Activated CD4-positive, alpha-beta memory T cell treated with anti-CD3 and anti-CD28 coated beads for 36 hours (primary cell): ENCODE measurements at places on chromosomes 2 and 18.

GRCh38 chr18:77132369-77133050 lies at the start of gene MBP:
TSS of gene MBP (minus strand) at chr18:77132783. CDS start at chr18:77105261, 27,522 bp downstream.
- DNase-seq: peak; percentile 79

DNA sequence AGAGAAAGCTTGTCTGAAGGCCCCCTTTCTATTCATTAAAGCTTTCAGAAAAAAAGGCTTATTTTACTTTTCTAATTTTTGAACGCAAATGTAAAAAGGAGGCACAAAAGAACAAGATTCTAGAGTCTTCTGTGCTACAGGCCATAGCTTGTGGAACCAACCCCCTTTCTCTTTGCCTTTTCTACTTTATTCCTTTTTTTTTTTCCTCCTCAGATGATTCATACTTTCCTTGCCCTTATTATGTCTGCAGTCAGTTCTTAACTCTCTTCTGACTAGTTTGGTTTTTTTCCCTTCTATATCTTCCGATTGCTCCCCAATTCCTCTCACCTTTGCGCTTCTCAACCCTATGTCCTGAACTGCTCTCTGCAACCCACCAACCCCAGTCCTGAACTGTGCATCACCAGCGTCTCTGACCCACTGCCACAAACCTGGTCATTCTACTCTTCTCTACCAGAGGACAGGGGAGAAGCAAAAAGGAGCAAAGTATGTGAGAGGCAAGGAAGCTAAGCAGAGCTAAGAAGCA lies 56.9 kb upstream of the WIPF1 start:
- no peak for DNase-seq

DNA sequence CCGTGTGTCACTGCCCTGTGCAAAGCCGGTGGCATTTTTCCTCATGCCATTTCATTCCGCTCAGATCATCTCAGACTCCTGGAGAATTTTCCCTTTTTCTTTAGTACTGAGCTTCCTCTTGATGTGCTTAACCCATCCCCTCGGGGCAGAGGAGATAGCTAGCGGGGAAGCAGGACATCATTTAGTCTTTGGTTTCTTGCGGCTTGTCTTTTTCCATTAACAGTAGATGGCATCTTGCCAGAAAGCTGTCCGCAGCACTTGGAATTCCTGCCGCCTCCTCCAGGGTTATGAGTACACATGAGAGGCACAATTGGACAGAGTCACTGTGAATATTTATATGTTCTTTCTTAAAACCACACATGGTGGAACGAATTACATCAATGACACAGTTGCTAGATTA lies 226.6 kb downstream of the ALPK2 start:
- DNase-seq: no peak

DNA sequence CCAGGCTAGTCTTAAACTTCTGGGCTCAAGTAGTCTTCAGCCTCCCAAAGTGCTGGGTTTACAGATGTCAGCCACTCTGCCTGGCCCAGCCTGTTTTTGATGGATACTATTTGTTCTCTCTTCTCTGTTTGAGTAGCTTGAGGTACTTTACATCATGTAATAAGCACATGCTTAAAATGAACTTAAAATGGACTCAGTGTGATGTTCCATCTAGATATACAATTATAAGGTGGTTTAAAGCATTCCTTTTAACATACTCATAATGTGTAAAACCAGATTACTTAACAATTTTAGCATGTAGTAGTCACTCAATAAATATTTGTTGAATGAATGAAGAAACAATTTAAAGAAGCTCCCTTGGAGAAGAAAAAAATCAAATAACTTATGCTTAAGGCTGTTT lies 9.6 kb downstream of the PTPRM start:
- DNase-seq: no peak

- DNase-seq: no peak
Measured at GRCh38 chr18:12867441-12868123, 16.5 kb downstream of the PTPN2 start.

DNA sequence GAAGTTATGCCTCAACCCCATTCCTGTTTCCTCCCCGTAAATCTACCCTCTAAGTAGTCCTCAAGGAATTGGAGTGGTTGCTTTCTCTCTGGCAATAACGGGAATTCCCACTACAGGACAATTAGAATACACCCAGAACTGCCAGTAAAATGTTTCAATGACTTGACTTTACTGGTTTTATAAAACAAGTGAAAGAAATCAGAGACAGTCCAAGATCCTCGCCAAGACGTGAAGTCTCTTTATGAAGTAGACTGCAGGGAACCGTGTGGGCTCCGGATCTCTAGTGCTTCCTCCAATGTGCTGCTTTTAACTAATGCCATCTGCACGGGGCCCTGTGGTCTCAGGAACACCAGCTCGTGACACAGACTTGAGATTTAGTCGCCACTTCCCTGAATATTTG lies 101.4 kb downstream of the CPO start:
- no peak for DNase-seq

- DNase-seq: no peak
Measured at GRCh38 chr2:167198009-167198408, 309.7 kb downstream of the XIRP2 start.

GRCh38 chr18:5395860-5396448 lies 100.4 kb upstream of the ZBTB14 start:
- no peak for DNase-seq

GRCh38 chr18:46555724-46556123 lies 101.3 kb downstream of the LOXHD1 start:
- DNase-seq: peak; percentile 11

GRCh38 chr2:182101263-182101662 lies 115.6 kb downstream of the PPP1R1C start:
- no peak for DNase-seq

GRCh38 chr2:468648-469336 lies 180.9 kb upstream of the ALKAL2 start:
- DNase-seq: no peak

DNA sequence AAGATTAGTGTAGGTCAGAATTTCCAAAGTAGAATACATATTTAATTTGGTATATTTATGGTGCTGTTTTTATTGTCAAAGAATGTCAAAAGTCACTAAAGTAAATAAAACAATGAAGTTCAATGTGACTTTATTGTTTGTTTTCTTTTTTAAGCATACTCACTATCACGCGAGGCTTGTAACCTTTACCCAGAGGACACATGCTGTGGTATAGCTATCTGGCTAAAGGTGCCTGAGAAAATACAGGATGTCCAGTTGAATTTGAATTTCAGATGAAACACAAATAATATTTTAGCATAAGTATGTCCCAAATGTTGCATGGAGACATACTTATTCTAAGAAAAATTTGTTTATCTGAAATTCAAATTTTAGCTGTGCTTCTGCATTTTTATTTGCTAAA lies 103.3 kb upstream of the KLF7 start:
- DNase-seq: no peak

GRCh38 chr2:197137826-197138477 lies 172.6 kb downstream of the ANKRD44 start:
- DNase-seq: no peak

- DNase-seq: no peak
Measured at GRCh38 chr2:40540026-40540425, 88.1 kb upstream of the SLC8A1 start.

DNA sequence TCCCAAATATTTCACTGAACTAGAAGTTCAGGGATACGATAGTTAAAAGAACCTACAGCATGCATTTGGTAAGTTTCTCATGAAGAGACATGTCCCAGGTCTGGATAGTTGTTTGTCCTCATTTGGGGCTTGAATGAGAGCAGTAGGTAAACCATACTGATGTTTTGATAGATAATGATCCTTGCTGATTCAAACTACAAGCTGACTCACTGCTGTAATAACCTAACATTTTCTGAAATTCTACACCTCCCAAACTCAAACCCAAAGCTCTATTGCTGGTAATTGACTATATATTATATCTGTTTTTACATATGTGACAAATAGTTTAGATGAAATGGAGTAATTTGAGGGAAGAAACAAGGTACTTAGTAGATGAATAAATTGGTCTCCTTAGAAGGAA lies 154.1 kb upstream of the BOD1L2 start:
- DNase-seq: no peak

DNA sequence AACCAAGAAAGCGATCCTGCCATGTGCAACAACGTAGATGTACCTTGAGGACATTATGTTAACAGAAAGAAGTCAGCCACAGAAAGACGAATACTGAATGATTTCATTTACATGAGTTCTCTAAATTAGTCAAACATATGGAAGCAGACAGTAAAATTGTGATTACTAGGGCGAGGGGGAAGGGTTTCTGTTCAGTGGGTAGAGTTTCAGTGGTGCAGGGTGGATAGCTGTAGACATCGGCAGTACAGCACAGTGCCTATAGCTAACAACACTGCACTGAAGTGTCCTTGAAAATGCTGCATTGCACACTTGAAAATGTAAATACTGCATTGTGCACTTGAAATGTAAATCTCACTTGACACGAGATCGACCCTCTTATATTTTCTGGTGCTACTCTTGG lies 275.3 kb downstream of the GALR1 start:
- peak; percentile 12 for DNase-seq

DNA sequence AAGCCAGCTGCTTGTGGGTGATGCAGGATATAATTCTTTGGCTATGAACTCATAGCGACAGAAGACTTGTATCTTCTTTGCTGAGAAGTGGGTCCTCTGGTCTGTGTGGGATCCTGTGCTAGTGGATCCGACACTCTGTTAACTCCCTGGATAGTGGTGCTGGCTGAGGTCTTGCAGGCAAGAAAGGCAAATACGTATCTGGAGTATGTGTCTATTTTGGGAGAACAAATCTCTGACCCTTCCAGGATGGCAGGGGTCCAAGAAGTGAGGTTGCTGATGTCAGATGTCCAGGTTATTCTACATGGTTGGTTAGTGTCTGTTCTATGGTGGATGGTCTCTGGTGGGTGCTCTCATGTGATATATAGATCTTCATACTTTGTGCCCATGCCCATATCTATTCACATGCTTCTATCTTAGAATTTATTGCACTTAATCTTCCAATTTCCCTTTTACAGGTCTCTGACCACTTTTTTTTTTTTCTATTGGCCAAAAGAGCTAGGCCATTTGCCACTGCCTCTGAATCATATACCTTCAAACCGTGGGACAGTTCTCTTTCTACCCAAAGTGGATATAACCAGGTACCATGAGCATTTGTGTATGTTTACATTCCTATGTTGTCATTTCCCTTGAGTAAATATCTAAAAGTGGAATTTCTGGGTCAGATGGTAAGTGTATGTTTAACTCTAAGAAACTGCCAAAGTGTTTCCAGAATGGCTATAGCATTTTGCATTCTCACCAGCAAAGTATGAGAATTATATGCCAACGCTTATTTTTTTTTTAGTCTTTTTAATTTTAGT lies 45.1 kb upstream of the RBMS1 start:
- DNase-seq: no peak

GRCh38 chr2:83369601-83370418 lies 1089.3 kb downstream of the SUCLG1 start:
- no peak for DNase-seq

- DNase-seq: no peak
Measured at GRCh38 chr2:57429831-57430230, 616.8 kb upstream of the VRK2 start.

DNA sequence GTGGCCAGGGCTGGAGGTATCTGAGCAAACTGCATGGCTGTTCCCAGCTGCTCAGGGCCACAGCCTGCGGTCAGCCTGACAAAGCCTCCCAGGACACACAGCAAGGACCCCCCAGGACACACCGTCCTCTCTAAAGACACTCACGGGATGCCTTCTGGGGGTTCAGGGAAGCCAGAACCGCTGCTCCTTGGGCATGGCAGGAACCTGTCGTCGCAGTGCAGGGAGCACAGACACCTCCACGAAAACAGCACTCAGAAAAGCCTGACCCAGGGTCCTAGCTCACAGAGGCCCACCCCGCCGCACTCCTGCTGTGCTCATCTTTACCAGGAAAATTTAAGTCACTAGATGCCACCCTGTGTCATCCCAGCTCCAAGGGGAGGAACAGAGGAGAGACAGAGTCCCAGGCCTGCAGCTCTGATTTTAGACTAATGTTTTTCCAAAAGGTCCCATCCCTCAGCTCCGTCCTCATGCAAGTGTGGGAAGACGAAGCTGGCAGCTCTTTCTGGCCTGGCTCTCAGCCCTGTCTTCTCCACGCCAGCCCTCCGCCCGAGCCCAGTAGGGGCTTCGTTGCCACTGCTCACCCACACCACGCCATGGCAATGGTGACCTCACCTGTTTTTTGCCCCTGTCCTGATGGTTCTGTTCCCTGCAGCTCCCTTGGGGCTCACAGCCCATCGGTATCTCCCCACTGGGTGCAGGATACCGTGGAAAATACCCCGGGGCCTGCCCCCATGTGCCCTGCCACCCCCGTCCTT lies 23.9 kb upstream of the SLC66A3 start:
- no peak for DNase-seq

GRCh38 chr2:54755641-54756326 lies 32.3 kb downstream of the EML6 start:
- DNase-seq: no peak

DNA sequence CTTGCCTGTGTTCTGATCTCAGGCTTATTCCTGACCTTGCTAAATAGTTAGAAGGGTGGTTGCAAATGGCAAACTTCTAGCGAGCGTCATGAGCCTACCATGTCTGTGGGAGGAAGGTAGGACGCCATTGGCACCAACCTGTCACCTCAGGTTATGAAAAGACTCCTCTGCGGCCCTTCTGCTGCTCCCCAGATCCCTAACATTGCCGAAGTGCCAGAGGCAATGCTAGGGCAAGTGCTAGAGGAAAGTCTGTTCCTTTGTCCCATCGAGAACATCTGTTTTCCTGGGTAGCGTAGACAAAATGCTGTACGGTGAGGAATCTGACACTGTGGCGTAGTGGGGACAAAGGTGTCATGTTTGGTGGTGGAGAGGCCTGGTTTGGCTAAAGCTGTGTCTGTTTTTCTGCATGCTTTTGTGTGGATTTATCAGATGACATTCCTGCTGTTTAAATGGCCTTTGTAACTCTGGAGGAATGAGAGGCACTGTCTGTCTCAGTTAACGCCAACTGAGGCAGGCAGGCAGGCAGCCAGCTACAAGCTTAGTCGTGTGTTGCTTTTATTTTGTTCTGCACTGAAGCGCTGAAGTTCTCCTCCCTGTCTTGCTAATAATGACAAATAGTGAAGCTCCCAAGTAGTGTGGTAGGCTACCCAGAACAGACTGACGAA lies 94.1 kb downstream of the PRPF40A start:
- no peak for DNase-seq

- DNase-seq: no peak
Measured at GRCh38 chr2:118639371-118639770, 208.1 kb downstream of the EN1 start.

GRCh38 chr2:120425014-120425413 lies 79.1 kb downstream of the INHBB start:
- peak; percentile 6 for DNase-seq

DNA sequence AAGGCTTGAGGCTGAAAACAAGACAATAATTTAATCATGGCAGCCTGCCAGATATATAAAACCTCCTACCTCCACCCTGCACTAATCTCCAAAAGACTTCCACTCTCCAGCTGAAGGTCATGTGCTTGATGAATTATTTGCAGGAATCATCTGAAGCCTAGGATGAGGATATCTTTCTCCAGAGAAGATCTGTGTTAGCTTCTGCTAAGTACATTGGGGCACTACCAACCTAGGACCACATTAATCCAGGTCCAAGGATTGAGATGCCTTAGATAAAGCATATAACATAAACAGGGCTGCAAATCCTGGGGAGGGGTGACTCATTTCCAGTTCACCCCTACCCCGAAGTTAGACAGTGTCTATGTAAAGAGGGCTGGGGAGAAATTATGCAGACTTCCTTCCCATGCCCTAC lies 80.5 kb upstream of the FRZB start:
- DNase-seq: no peak
